ENCODE measurements at places on chromosomes 2 and 18.

DNA sequence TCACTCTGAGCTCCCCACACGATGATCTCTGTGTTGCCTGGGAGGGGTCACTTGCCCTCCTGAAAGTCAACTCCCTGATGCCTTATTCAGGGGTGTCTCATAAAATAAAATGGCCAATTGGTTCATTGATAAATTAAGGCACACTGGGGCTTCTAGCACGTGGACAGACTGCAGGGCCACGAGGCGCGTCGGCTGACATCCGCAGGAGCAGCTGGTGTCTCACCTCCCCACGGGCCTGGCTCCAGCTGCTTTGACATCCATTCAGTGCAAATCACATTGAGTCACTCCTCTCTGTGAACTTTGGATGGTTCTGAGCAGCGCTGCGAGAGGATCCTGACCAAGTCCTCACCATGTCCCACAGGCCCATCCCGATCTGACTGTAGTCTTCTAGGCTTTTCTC lies 4.6 kb upstream of the ST8SIA3 start:
- no peak for DNase-seq

DNA sequence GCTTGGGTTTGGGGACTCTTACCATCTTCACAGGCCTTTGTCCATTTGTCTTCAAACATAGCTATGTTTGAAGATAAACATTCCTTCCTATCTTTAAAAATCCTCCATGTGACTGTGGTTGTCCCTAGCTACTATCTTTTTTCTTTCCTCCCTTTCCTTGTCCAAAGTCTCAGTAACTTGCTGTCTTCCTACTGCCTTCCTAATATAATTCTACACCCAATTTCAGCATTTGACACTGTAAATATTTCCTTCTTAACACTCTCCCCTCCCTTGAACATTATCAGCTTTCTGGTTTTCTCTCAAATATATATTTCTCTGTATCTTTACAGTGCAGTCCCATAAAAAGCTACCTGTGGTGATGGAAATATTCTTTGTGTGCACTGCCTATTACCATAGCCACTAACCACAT lies 5.3 kb upstream of the SP3 start:
- no peak for DNase-seq

- no peak for DNase-seq
Observed at GRCh38 chr2:21633466-21633865, 509.7 kb downstream of the TDRD15 start.

- DNase-seq, result no peak
Observed at GRCh38 chr18:31104444-31104843, 2.2 kb upstream of the DSC2 start.

GRCh38 chr18:49845629-49846360 lies 32.5 kb upstream of the ACAA2 start:
- DNase-seq, result no peak

GRCh38 chr2:221895366-221896121 lies 323.4 kb upstream of the EPHA4 start:
- no peak for DNase-seq

GRCh38 chr2:46812361-46813019 lies 103.1 kb downstream of the MCFD2 start:
- no peak for DNase-seq

GRCh38 chr2:65475000-65475399 lies 42.6 kb upstream of the SPRED2 start:
- DNase-seq, result no peak
